ENCODE measurements at places on chromosomes 2 and 18.

DNA sequence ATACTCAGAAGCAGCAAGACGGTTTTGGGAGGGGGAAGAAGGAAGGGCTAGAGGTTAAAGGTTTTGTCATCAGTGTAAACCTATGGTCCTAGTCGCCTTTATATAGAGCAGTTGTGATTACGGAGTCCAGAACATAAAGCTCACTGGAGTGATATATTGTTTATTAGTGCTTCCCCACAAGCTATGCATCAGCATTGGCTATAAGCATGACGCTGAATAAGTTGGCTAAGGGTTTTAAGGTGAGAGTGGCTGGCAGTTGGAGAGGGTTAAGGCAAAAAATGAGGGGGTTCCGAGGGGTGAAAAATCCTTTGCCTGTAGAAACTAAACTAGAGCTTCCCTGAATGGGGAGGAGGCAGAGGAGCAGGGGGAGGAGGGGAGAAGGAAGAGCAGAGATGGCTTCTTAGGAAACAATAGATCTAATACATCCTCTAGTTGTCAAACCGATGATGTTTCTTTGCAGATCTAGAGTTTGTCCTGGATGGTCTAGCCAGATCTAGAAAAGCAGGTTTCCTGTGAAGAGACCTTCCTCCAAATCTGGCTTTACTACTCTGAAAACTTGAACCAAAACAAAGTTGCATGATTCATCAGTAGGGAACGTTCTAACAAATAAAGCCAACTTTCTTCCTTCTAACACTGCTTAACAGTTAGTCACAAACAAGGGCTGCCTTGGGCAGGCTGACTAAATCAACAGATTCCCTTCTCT is 2.5 kb downstream of the KLF7 start:
- no peak for DNase-seq

DNA sequence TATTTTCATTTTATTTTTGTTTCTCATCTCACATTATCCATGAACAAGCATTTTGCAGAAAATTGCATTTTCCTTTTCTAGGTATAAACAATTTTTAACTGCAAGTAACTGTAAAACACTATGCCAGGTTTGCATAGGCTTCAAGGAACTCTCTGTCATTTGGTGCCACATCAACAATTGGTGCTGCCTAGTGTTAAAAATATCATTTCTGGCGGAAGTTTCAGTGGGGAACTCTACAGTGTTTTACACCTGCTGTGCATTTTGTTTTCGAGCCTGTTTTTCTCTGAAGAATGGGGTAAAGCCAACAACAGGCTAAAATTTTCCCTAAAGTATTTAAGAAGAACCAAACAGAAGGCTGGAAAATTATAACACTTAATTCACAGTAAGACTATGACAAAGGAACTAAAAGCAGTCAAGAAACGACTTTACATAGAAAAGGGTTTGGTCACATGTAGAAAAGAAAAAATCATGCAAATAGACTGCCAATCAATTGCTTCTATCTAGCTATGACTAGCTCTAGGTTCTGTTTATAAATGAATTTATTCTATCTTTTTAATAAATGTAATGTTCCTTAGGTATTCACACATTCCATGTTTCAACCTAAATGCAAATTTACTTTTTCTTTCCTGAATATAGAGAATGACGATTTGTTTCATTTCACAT is 21.4 kb upstream of the FRZB start:
- no peak for DNase-seq

DNA sequence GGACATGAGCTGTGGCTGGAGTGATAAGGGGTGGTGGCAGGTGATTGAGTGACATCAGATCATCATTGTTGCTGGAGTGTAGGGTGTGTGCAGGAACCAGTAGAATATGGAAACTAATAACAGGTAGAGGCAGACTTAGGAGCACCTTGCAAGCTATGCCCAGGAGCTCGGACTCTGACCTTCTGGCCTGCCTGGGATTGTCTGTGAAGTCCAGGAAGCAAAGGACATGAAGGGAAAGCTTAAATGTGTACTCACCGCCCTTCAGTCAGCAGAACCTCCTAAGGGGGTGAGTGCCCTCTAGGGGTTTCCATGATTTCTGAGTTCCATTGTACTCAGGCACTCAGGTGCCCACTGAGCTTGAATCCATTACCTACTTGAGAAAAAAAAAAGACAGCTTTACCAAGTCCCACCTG is 104.2 kb downstream of the CRIM1 start:
- DNase-seq, result no peak

DNA sequence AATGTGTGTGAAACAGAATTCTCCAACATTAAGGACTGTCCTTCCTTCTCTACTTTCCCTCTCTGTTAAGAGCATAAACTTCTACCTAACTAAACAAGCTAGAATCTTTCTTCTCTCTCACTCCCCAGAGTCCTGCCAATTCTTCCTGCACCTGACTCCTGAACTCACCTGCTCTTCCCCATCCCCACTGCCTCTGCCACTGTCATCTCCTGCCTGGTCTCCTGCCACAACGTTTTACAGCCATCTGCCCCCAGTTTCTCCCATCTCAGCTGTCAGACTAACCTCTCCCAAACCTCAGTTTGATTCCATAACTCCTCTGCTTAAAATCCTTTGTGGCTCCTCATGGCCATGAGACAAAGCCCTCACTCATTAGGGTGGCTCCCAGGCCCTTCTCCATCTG is 288.3 kb upstream of the FBXO11 start:
- DNase-seq, result no peak

DNA sequence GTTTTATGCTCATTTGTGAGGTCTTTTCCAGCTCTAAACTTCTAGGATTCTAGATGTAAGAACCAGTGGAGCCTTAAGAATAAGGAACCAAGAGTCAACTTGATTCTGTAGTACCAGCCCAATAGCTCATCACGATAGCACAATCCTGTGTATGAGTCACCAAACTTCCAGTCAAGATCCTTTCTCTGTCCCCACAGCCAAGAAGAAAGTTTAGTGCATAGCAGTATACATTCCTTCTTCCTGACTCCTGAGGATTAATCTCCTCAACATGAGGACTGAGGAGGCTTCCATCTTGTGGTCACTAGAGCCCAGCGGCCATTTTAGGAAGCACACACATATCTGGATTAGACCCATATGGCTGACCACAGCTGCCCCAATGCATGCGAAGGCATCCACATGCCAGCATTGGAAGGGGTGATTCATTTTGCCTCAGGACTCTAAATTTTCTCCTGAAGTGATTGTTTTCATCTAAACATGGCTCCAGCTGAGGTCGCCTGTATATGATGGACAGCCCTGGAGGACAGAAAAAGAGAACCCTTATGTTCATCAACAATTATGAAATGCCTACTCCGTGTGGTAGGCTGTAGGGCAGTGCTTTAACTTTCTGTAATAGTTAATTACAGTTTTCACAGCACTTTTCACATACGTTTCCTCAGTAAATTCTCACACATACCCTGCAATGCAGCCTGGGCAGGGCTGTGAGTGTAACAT is 53.5 kb downstream of the RASGRP3 start:
- no peak for DNase-seq

GRCh38 chr2:7468955-7469354 is 551.7 kb downstream of the RNF144A start:
- no peak for DNase-seq

DNA sequence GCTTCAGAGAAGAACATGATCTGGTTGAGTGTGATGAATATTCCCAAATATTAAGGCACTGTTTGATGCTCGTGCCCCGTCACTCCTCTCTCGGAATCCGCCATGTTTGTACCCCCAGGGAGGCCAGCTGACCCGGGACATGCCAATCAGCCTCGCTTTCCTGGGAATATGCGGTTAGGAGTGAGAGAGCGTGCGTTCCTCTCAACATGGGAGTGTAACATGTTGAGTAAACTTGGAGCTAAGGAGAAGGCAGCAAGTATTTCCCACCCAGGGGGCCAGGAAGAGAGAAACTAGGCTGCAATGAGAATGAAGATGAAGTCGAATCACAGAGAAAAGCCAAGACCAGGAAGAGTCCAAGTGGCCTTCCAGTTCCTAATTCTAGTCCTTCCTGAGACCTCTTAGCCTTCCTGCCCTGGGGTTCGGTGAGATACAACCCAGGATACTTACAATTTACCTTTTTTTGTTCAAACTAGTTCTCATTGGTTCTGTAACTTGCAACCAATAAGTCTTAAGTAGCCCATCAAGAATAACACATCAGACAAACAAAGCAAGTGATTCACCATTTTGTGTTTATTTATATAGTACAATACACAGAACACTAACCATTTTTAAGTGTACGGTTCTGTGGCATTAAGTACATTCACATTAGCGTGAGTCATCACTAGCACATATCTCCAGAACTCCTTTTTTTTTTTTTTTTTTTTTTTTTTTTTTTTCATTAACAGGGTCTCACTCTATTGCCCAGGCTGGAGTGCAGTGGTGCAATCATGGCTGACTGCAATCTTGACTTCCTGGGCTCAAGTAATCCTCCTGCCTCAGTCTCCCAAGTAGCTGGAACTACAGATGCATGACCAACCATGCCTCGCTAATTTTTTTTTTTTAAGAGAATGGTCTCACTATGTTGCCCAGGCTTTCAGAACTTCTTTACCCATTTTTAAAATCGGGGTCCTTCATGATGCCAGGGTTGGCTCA is 36.4 kb upstream of the SLC1A4 start:
- no peak for DNase-seq

DNA sequence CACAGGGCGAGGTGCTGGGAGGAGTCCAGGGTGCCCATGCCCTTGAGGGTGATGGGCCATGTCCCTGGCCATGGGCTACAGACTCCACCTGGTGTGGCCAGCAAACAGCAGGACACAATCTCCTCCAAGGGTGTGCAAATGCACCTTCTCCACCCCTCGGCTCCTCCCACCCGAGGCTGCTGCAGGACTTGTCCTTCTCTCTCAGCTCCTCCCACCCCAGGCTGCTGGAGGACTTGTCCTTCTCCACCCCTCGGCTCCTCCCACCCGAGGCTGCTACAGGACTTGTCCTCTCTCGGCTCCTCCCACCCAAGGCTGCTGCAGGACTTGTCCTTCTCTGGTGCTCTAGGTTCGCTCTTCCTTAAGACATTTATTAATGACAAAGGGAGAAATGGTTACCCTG is 57.3 kb upstream of the SNTG2 start:
- peak; percentile 13 for DNase-seq

DNA sequence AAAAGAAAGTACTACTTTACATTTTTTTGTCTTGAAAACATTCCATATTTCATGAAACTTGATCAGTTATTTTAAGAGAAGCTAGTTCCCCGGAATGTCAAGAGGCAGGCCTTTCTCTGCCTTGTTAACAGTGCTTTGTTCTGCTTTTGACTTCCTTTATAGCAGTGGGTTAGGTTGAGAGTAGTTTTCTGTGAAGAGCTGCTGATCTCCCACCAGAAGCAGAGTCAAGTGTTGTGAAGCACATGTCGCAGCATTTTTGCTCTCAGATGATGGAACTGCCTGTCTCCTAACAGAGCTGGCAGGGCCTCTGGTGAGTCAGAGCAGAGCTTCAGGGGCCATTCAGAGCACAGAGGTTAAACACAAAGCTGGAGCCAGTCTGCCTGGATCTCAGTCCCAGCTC is 871.8 kb downstream of the SLC4A3 start:
- no peak for DNase-seq

GRCh38 chr2:74552914-74553811 is 579 bp downstream of the LOXL3 start:
- no peak for DNase-seq

Data from NCI-H1436 treated with DMSO at 0.1 percent for 48 hours (cell line).